ENCODE measurements at places on chromosomes 1 and 21. TPM values are rescaled to one million over a fixed set of nuclear protein-coding genes. Genes with fewer than 3 reads are reported as not detected.

The RYR2 gene
- total RNA-seq, result 2.9 TPM

The ZNF648 gene
- 0.20 TPM for total RNA-seq

The GUCA2B gene
- not detected for total RNA-seq

The MCOLN3 gene
- total RNA-seq, result 0.68 TPM

The LRRC47 gene
- total RNA-seq, result 22.3 TPM

The SLC45A1 gene
- total RNA-seq, result 0.74 TPM

The MYBPHL gene
- 1.1 TPM for total RNA-seq

The SWT1 gene
- total RNA-seq, result 19.4 TPM

The CCDC27 gene
- not detected for total RNA-seq

The C1orf50 gene
- total RNA-seq, result 4.4 TPM

The CAPN9 gene
- 13.2 TPM for total RNA-seq

The OR2G6 gene
- not detected for total RNA-seq

The MROH7 gene
- total RNA-seq, result 3.4 TPM

The RNU1-3 gene
- under 0.01 TPM for total RNA-seq

The CD1D gene
- total RNA-seq, result 3.7 TPM

The SPRR3 gene
- not detected for total RNA-seq

The LAMB3 gene
- total RNA-seq, result 121 TPM

The C1orf94 gene
- total RNA-seq, result not detected

The TMEM79 gene
- total RNA-seq, result 4.7 TPM

The APOBEC4 gene
- 3.3 TPM for total RNA-seq

The EDARADD gene
- total RNA-seq, result 1.8 TPM

The ANGPTL3 gene
- total RNA-seq, result not detected

The TMEM52 gene
- total RNA-seq, result 6.1 TPM

The XCL2 gene
- 1.2 TPM for total RNA-seq

The TRAF3IP3 gene
- 8.3 TPM for total RNA-seq

The EYA3 gene
- total RNA-seq, result 19.7 TPM

The LAMC2 gene
- 31.1 TPM for total RNA-seq

The KRTAP7-1 gene
- not detected for total RNA-seq
